ENCODE measurements at places on chromosomes 5 and 9.
A peak's percentile ranks its signal among the peaks of the same experiment; 100 is the strongest.

DNA sequence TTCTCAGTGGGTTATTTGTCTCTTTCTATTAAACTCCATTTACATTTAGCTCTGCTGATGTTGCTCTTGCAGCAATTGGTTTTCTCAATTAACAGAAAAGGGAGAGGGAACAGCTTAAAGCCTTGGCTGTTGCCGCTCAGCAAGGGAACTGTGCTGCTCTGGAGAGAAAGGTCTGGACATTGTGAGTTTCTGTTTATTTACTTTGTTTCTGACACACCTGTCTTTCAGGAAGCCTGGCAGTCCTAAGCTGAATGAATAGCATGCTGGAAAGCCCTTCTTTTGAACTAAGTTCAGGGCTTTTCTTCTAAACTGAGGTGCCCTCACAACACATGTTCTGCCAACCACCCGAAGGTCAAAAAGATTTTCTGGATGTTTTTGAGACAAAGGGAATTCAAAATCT is 491.9 kb downstream of the PDE4D start:
- no peak for DNase-seq

DNA sequence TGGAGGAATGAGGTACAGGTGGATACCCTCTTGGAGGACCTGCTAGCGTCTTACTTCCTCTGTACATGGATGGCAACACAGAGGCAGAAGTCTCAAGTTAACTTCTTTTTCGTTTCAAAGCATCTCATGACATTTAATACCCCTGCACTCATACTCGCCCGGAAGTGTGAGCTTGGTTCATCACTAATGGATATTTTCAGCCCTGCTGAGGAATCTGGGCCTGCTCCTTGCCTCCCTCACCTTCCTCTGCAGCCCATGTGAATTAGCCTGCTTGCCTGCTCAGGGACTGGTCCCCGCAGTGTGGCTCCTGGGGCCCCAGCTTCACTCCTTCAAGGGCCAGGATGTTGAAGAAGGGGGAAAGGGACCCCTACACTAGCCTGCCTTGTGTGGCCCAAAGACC is 34.1 kb downstream of the GADD45G start:
- no peak for DNase-seq

GRCh38 chr9:109052416-109052815 is 39.1 kb upstream of the CTNNAL1 start:
- no peak for DNase-seq

DNA sequence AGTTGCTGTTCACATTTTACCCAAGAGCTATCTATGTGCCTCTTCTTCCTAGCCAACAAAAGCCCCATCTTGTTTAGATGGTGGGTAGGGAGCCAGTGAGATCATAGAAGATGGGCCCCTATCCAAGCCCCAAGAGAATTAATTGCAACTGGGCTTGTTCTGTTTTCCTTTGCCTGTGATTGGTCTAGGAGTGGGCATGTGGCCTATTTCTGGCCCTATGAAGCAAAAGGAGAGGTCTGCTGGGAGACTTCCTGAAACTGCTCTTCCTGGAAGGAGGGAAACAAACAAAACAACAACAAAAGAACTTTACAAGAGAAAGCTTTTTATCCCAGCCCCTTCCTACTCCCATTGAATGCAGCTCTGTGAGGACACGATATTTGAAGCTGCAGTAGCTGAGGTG is 32.5 kb upstream of the ALDOB start:
- DNase-seq: peak; percentile 17

GRCh38 chr5:112533362-112533761 is 114.3 kb upstream of the EPB41L4A start:
- no peak for DNase-seq

DNA sequence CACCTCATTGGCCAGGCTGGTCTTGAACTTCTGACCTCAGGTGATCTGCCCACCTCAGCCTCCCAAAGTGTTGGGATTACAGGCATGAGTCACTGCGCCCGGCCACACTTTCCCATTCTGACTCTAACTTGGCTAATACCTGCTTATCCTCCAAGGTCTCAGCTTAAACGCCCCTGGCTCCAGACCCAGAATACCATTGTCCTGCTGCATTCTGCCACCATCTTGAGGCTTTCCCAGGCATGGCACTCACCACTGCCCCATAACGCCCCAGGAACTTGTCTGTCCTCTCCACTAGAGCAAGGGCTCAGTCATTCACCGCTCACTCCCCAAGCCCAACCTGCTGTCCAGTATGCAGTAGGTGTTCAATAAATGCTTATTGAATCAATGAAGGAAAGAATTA is 39.8 kb downstream of the CAMK2A start:
- DNase-seq: no peak

Data from hippocampal formation (tissue), 2 donors.